ENCODE measurements at places on chromosomes 16 and 17.

- H3K36me3 ChIP-seq, result no peaks in the 10 kb centered on the region
- no peak overlapping the region for H3K4me3 ChIP-seq
Measured at GRCh38 chr17:20805751-20806150, 226.2 kb downstream of the CDRT15L2 start.

DNA sequence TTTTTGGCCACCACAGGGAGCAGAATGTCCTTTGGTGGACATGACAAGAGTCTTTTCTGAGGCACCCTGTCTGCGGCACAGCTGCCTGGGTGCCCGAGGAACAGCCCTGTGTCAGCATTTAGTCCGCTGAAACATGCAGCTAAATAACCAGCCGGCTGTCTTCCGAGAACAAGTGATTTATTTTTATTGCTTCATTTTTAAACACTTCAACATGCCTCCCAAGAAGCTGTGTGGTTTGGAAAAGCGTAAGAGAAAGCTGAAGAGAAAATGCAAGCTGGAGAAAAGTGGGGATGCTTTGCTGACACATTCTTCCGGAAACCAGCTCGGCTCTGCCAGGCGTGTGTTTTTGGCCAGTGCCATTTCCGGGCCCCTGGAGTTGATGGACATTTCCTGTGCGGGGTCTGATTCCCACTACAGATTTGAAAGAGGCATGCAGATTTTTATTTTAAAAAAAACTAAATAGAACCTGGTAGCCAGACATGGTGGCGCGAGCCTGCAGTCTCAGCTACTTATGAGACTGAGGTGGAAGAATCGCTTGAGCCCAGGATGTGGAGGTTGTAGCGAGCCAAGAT lies 94.7 kb downstream of the SEC14L1 start:
- H3K27me3 ChIP-seq, result no peaks in the 10 kb centered on the region
- no peak overlapping the region for H3K27ac ChIP-seq
- DNase-seq, result no peak
- no peaks in the 10 kb centered on the region for H3K36me3 ChIP-seq
- H3K4me3 ChIP-seq, result no peak overlapping the region
- H3K4me1 ChIP-seq, result peaks cover 2% of the 10 kb centered on the region

DNA sequence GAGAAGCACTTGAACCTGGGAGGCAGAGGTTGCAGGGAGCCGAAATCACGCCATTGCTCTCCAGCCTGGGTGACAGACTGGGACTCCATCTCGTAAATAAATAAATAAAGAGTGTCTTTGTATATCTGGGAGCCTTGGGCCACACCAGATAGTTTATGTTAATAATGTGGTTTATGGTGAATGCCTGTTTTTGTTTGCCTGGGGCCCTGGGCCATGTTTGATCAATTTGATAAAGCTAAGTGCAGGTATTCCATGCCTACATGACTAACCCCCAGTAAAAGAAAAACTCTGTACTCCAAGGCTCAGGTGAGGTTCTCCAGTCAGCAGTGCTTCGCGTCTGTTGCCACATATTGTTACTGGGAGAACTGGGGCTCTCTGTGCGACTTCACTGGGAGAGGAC lies 15.1 kb downstream of the SCIMP start:
- no peaks in the 10 kb centered on the region for H3K27me3 ChIP-seq
- no peak overlapping the region for H3K27ac ChIP-seq

GRCh38 chr16:70698901-70699300 lies 13.0 kb upstream of the MTSS2 start:
- H3K4me1 ChIP-seq, result peaks cover 21% of the 10 kb centered on the region
- H3K27ac ChIP-seq, result no peak overlapping the region
- DNase-seq, result no peak
- H3K4me3 ChIP-seq, result no peak overlapping the region
- no peaks in the 10 kb centered on the region for H3K27me3 ChIP-seq

GRCh38 chr17:34781571-34782108 lies 179.6 kb downstream of the CCT6B start:
- H3K27ac ChIP-seq, result no peak overlapping the region
- H3K4me3 ChIP-seq, result no peak overlapping the region
- no peaks in the 10 kb centered on the region for H3K36me3 ChIP-seq
- no peaks in the 10 kb centered on the region for H3K4me1 ChIP-seq
- DNase-seq, result no peak

GRCh38 chr16:4690946-4691665 lies 2.3 kb upstream of the NUDT16L1 start:
- no peak overlapping the region for H3K27ac ChIP-seq
- peaks cover 18% of the 10 kb centered on the region for H3K36me3 ChIP-seq
- H3K4me3 ChIP-seq, result no peak overlapping the region
- no peaks in the 10 kb centered on the region for H3K27me3 ChIP-seq

All from iPS DF 6.9 (cell line).